GM23248 (cell line): ENCODE measurements at places on chromosomes 7 and 10. TPM values are rescaled to one million over a fixed set of nuclear protein-coding genes. Genes with fewer than 3 reads are reported as not detected.

- peak; percentile 56 for DNase-seq
Observed at GRCh38 chr10:101536800-101537199, 51.3 kb downstream of the POLL start.

GRCh38 chr7:66518151-66518691 lies 110.5 kb upstream of the KCTD7 start:
- no peak for DNase-seq

DNA sequence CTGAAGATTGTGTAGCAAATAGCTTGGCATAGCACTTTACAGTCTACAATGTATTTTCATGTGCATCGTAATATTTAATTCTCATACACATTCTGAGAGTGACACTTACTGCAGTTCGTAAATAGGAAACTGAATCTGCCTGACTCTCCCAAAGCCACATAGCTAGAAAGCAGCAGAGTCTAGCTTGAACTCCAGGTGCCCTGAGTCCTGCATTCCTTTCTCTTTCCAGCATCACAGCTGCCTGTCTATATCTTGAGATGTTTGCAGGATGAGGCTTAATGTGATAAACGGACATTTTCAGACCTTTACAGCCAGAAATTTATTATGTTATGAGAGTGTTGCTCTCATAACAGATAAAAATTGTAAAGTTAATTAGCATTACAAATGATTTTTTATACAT lies 132.9 kb upstream of the PLXDC2 start:
- DNase-seq, result no peak

DNA sequence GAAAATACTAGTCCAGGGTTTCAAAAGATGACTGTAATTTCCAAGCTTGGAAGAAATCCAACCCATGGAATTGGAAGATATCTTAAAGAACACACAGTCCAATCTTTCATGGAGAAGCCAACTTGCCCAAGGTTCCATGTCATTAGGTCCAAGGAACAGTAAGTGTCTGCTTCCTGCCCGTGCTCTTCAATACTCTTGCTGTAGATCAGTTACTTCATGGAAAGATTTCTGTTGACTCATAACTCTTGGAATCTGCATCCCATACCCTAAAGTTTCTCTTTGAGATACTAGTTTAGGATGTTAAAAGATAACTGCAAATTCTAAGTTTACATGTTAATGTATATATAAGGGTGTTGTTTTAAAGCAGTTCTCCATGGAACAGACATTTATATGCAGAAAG lies 127.9 kb upstream of the SLC13A1 start:
- DNase-seq, result no peak

DNA sequence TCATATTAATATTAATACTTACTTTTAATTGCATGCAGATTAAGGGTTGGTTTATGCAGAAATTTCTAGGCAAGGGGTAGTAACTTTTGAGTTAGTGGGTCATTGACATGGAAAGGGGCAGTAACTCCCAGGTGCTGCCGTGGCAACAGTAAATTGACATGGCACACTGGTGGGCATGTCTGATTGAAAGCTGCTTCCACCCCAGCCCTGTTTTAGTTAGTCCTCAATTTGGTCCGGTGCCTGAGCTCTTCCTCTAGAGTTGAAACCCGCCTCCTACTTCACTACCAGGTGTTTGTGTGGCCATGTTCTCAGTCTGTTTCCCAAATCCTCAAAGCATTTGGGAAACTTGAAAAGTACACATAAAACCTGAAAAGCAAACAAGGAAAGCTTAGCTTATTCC lies 18.4 kb downstream of the CUZD1 start:
- no peak for DNase-seq

GRCh38 chr10:124573726-124574455 lies 112.3 kb downstream of the LHPP start:
- no peak for DNase-seq

- DNase-seq, result peak; percentile 90
Observed at GRCh38 chr10:110273474-110273873, 31.2 kb downstream of the SMNDC1 start.

DNA sequence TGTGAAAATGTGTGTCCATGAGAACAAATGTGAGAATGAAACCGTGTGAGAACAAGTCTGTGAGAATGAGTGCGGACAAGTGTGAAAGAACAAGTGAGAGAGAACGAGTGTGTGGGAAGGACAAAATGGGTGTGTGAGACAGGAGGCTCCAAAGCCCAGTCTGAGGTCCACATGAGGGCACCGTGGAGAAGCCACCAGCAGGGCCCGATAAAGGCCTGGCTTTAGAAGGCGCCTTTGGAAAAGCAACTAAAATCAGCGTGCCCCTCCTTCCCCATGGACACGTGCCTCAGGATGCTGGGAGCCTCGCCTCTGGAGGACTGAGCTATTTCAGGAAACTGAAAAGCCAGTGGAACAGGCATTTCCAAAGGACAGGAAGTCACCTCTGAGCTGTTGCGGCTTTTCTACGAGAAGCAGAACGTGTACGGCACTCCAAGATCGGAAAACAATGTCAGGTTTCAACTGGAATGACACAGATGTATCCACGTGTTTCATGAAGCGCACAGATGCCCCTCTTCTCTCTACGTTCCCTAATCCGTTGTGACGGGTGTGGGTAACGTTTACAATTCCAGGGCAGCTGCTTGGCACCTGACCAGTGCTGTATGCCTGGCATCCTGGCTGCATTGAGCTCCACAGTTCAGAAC lies 46.4 kb downstream of the ESYT2 start:
- DNase-seq, result peak; percentile 85

DNA sequence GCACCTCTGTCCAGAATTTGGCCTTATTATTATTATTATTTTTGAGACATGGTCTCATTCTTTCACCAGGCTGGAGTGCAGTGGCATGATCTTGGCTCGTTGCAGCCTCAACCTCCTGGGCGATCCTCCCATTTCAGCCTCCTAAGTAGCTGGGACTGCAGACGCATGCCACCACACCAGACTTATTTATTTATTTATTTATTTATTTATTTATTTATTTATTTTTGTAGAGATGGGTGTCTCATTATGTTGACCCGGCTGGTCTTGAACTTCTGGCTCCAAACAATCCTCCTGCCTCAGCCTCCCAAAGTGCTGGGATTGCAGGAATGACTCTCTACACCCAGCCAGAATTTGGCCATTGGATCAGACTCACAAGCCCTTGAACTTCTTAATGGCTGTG lies 6.4 kb downstream of the BLNK start:
- no peak for DNase-seq

- DNase-seq, result peak; percentile 57
Observed at GRCh38 chr10:21572578-21572977, 38.5 kb downstream of the MLLT10 start.

DNA sequence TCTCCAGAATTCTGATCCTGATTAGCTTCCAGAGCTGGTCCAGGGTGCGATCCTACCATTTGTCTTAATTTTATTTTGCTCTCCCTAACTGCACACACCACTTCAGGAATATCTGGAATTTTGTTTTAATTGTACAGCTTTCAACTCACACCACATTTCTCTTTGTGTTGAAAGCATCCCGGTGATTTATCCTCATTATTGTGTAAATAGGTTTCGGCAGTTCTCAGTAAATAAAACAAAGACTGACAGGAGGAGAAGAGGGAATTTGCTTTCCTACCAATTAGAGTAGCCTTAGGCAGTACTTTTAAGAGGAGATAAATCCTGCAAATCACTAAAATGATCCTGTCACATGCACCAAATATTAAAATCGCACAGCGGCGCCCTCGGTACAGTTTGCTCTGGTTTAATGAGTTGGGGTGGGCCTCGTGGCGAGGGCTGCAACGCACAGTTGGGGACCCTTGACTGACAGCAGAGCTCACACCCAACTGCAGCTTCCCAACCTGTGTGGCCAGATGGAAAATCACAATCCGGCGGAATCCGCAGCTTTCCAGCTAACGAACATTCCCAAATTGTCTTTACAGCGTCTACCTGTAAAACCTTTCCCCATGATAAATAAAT lies 62.6 kb downstream of the EBF3 start:
- DNase-seq, result no peak

- no peak for DNase-seq
Observed at GRCh38 chr7:50416527-50417182, 33.5 kb downstream of the FIGNL1 start.

DNA sequence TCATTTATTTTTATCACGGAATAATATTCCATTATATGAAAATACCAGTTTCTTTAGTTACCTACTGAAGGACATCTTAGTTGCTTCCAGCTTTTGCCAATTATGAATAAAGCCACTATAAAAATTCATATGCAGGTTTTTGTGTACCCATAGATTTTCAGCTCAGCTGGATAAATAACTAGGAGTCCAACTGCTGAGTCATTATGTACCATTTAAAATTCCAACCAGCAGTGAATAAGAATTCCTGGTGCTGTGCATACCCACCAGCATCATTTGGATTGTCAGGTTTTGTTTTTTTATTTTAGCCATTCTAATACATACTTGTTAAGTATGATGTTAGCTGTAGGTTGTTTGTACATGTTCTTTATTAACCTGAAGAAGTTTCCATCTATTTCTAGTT lies 14.5 kb downstream of the FAM24B start:
- DNase-seq, result peak; percentile 73

Gene MACC1
- total RNA-seq, result 0.11 and 0.13 TPM in 2 replicates

Gene MUC3A
- total RNA-seq, result not detected in 2 replicates

Gene NHLRC2
- total RNA-seq, result 10.2 and 20.7 TPM in 2 replicates

Gene COL26A1
- 1.6 TPM in 1 of 2 replicates, not detected in the other for total RNA-seq
